Stimulated activated CD4-positive, alpha-beta T cell treated with anti-CD3 and anti-CD28 coated beads, Interleukin-2, amount 100 ng/mL, for 24 hours (primary cell): ENCODE measurements at places on chromosomes 11 and 22.

DNA sequence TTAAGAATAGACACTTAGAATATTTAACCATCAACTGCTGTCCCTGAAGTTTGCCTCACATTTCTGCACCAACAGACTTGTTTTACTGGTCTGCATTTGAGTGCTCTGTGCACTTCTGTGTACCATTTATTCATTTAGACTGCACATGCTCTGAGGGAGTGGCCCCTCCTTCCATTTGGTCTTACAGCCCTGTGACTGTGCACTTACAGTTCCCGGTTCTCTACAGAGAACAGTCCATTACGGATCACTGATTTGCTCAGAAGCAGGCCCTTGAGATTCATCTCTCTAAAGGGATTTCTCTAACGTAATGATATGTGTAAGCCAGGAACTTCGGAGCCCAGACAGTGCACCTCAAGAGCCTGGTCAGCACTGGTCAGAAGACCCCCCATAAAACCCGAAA, 247.3 kb upstream of the BLID start:
- no peak for DNase-seq

- DNase-seq, result no peak
Measured at GRCh38 chr11:77053217-77054015, 13.4 kb upstream of the CAPN5 start.

DNA sequence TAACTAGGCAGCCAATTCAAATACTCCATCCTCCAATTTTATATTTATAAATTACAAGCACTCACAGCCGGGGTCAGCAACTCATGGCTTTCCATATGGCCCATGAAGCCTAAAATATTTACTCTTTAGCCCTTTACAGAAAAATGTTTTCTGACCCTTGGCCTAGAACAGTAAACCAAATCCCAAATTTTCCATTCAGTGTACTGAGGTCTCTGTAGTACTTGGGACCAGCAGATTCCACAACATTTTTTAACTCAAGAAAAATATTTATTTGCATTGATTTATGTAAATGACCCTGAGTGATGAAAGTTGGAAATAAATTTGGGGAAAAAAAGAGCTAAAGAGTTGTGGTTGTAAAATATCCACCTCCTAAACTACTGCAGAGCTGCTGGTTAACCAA, 82.6 kb downstream of the SLC1A2 start:
- no peak for DNase-seq

GRCh38 chr11:108221911-108222573, 396 bp downstream of the NPAT start:
- no peak for DNase-seq

- peak; percentile 40 for DNase-seq
Measured at GRCh38 chr11:67572747-67573419, 10.7 kb upstream of the GSTP1 start.

GRCh38 chr11:8190431-8190830, 21.6 kb upstream of the RIC3 start:
- DNase-seq, result no peak

- DNase-seq, result peak; percentile 38
Measured at GRCh38 chr11:57476757-57477506, 16.6 kb downstream of the RTN4RL2 start.

- DNase-seq, result no peak
Measured at GRCh38 chr22:47705350-47705749, 942.9 kb downstream of the TBC1D22A start.
